ENCODE measurements at places on chromosomes 2 and 18. TPM values are rescaled to one million over a fixed set of nuclear protein-coding genes. Genes with fewer than 3 reads are reported as not detected.

The EIF2AK2 gene
- total RNA-seq: 28.0 TPM

The ANTXR1 gene
- total RNA-seq: 11.1 TPM

GRCh38 chr2:78132391-78133370 is 610.5 kb upstream of the LRRTM4 start:
- no peak for DNase-seq

DNA sequence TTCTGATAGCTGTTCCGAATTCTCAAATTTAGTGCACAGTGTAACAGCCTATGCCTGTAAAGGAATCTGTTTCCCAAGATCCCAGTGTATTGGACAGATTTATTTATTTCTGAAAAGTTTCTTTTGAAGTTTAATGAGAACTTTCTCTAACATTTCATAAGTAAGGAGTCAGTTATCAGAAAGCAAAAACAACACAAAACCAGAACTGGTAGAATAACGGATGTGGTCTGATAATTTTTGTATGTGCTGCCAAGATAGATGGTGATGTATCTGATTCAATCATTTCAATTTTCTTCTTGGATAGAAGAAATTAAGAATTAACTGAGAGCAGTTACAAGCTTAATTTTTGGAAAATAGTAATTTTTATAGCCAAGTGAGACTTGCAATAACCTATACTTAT is 374.3 kb downstream of the SOCS6 start:
- DNase-seq: no peak
